Retina (tissue), 1 donor: ENCODE measurements at places on chromosomes 12 and 14.

- no peak for DNase-seq
Observed at GRCh38 chr14:73203527-73203926, 33.8 kb upstream of the PAPLN start.

GRCh38 chr14:60002819-60003492 lies 83.0 kb downstream of the LRRC9 start:
- DNase-seq, result peak; percentile 2

- DNase-seq, result peak; percentile 48
Observed at GRCh38 chr14:84254290-84254689, 1275.7 kb upstream of the FLRT2 start.

GRCh38 chr12:124698211-124698997 lies 131.0 kb upstream of the NCOR2 start:
- DNase-seq, result no peak

GRCh38 chr12:56676851-56677580 lies 11.1 kb downstream of the PTGES3 start:
- no peak for DNase-seq

DNA sequence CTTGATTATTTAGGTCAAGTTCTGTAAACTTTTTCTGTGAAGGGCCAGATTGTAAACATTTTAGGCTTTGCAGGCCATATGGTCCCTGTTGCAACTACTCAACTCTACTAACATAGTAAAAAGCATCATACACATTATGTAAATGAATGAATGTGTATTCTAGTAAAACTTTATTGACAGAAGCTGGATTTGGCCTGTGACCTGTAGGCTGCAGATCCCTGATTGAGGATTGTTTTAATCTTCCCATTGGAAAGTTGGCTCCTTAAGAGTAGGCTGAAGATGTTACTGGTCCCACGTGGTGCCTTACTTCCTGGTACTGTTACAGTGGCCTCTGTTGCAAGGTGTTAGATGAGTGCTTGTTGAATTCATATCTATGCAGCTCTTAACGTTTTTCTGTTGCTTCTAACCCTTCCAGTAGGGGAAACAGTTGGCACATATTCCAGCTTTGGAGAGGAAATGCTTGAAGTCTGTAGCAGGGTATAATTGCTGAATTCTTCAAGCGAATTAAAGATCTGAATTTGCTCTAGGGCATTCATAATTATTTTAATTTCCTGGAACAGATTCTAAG lies 133.6 kb upstream of the DNM1L start:
- no peak for DNase-seq

- no peak for DNase-seq
Observed at GRCh38 chr12:121248622-121249021, 38.7 kb downstream of the P2RX4 start.

DNA sequence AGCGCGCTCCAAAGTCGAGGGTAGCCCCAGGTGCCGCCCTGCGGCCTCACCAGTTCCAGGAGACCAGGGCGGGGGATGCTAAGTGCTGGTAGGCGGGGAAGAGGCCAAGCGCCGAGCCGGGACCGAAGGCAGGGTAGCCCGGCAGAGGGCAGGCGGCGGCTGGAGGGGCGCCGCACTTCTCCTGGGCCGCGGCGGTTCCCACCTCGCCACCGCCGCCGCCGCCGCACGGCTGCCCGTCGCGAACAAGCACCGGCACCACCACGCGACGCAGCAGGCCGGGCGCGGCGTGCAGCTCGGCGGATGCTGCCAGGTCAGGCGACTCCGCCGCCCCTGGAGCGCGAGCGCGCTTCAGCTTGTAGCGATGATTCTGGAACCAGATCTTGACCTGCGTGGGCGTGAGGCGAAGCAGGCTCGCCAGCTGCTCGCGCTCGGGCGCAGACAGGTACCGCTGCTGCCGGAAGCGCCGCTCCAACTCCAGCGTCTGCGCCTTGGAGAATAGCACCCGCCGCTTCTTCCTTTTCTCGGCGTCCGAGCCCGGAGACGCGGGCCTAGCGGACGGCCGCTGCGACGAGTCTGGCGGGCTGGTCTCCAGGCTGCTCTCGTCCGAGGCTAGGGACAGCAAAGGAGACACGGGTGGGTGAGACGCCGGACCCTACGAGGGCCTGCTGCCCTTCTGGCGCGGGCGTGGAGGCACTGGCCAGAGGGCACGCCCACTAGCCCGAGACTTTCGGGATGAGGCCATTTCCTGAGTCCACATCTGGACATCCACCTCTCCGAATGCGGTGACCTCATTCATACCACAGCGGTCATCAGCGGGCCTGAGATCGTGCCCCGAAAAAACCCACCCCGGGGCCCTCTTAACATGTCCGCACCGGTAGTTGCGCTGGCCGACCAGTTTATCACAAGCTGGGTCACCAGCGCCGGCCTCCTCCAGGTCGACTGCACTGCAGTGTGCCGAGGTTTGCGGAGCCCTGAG lies 1.3 kb downstream of the NKX2-8 start:
- peak; percentile 83 for DNase-seq

- DNase-seq, result no peak
Observed at GRCh38 chr12:21453312-21453852, 15.9 kb downstream of the PYROXD1 start.

DNA sequence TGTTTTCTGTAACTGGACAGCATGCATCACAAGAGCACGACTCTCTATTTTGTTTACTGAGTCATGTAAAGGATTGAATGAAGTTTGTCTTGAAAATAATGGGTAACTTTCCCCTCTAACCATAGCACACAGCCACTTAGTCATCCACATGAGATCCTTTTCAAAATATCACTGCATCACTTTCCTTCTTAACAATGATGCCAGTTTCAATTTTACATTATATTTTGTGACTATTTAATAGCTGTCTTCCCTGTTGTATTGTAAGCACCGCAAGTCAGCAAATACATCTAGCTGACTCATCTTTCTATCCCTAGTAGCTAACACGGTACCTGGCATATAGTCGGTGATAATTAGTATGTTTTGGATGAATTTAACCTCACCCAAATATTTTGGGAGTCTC lies 83.3 kb upstream of the PPM1H start:
- no peak for DNase-seq

- DNase-seq, result peak; percentile 55
Observed at GRCh38 chr12:1318327-1319031, 275.9 kb downstream of the FBXL14 start.

- no peak for DNase-seq
Observed at GRCh38 chr12:124998705-124999104, 5.3 kb downstream of the BRI3BP start.
